ENCODE measurements at places on chromosomes 12 and 14. TPM values are rescaled to one million over a fixed set of nuclear protein-coding genes. Genes with fewer than 3 reads are reported as not detected.

R3HDM2 gene
- 37.5 TPM for total RNA-seq

HOXC6 gene
- total RNA-seq, result 3.9 TPM

RASSF8 gene
- total RNA-seq, result 16.5 TPM

MARS1 gene
- total RNA-seq, result 167 TPM

SLC22A17 gene
- 34.9 TPM for total RNA-seq

BCL11B gene
- 0.38 TPM for total RNA-seq

GAS2L3 gene
- total RNA-seq, result 20.5 TPM

TRPV4 gene
- 4.1 TPM for total RNA-seq

HOXC10 gene
- total RNA-seq, result 10.3 TPM

YLPM1 gene
- 16.3 TPM for total RNA-seq

NPAS3 gene
- total RNA-seq, result under 0.01 TPM

PIWIL1 gene
- not detected for total RNA-seq

CCDC197 gene
- total RNA-seq, result not detected

PRB2 gene
- not detected for total RNA-seq

RDH11 gene
- 61.4 TPM for total RNA-seq
